ENCODE measurements at places on chromosomes 7 and 10.

DNA sequence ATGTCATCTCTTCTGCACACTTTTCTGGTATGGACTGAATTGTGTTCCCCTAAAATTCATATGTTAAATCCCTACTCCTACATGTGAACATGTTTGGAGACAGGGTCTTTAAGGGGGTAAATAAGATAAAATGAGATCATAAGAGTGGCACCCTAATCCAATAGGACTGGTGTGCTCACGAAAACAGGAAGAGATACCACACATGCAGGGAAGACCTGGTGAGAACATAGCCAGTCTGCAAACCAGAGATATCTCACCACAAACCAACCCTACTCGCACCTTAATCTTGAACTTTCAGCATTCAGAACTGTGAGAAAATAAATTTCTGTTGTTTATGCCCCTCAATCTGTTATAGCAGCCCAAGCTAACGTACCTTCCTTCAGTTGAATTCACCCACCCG is 51.8 kb downstream of the VWDE start:
- DNase-seq, result no peak

- no peak for DNase-seq
Observed at GRCh38 chr7:92723205-92723604, 113.2 kb downstream of the CDK6 start.

DNA sequence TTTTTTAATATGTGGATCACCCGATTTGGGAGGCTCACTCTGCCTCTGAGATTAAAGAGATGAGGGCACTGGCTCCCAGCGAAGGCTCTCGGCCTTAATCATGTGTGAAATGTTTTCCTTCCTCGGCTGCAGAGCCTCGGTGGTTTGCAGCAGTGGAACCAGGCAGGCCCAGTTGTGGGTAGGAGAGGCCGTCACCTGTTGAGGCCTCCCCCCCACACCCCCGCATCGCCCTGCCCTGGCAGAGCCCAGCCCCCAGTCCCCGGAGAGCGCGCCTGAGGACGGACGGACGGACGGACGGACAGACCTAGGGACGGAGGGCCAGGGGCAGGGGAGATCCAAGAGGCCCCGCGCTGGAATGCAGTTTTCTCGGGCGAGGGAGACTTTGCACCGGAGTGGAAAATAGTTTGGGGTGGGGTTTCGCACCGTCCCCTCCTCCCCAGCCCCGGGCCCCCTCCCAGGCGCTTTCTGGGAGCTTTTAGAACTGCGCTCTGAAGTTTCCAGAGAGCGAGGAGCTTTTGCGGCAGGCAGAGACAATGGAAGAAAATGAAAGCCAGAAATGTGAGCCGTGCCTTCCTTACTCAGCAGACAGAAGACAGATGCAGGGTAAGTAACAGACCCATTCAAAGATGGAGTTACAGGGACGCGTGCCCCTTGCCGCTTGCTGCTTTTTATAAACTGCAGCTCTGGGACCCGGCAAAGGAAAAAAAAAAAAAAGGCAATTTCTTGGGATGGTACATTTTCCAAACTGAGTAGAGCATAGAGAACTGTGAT is at the start of gene KIAA1217:
TSS of gene KIAA1217 (plus strand) at position 478 of the 771 bp plus-strand sequence. CDS start at position 534, 56 bp downstream.
- DNase-seq, result no peak

DNA sequence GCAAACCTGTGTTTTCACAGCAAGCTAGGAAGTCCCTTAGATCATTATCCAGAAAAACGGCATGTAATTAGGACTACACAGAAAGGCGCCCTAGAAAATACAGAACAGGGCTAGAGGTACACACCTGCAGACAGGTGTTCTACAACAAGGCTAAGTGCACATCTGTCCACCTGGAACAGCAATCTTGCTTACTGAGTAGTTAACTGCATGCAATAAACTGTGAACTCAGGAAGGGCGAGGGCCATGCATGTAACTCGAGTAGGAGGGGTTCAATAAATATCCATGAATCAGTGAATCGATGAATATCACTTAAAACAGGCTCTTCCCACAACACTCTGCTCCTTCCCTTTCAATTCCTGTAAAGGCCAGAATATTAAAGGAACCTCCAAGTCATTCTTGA is 22.0 kb downstream of the FAM171A1 start:
- no peak for DNase-seq

- peak; percentile 66 for DNase-seq
Observed at GRCh38 chr10:119079599-119080520, 757 bp downstream of the EIF3A start.

- DNase-seq, result no peak
Observed at GRCh38 chr7:102895602-102896001, 17.2 kb upstream of the LRRC17 start.

DNA sequence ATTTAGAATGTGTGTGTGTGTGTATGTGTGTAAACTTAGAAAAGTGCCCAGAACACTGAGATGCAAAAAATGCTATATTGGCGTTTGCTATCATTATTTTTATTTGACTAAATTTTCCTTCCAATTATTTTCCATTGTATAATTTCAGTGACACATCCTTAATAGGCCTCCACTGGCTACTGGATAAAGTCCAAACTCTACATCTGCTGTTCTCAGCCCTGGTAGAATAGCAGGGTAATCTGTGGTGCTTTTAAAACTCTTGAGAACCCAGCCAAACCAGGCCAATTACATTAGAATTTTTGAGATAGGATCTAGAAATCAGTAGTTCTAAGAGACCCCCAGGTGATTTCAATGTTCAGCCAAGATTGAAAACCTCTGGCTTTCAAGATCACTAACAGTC is 66.4 kb downstream of the ZNF503 start:
- DNase-seq, result no peak

DNA sequence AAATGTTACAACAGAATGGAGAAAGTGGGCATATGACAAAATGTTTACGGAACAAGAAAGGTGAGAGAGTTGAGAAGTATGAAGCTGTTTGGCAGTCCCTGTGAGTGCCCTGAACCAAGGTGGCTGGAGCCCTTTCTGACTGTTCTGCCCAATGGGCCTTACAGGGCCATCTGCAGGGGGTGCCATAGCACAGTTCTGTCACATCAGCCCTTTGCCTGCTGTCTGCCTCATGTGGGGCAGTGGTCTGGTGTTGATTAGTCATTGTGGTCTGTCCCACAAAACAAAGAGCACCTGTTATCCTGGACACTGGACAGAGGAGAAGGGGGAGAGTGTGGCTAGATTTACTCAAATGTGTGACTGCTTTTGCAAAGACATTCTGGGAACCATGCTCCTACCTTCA is 51.5 kb upstream of the OSBPL3 start:
- DNase-seq, result no peak

- peak; percentile 98 for DNase-seq
Observed at GRCh38 chr7:129433847-129434674, at the start of gene STRIP2. Gene STRIP2 (plus strand): TSS chr7:129434432. CDS start chr7:129434473, 41 bp downstream.

GRCh38 chr10:69272624-69273023 is 5.7 kb upstream of the HK1 start:
- no peak for DNase-seq

DNA sequence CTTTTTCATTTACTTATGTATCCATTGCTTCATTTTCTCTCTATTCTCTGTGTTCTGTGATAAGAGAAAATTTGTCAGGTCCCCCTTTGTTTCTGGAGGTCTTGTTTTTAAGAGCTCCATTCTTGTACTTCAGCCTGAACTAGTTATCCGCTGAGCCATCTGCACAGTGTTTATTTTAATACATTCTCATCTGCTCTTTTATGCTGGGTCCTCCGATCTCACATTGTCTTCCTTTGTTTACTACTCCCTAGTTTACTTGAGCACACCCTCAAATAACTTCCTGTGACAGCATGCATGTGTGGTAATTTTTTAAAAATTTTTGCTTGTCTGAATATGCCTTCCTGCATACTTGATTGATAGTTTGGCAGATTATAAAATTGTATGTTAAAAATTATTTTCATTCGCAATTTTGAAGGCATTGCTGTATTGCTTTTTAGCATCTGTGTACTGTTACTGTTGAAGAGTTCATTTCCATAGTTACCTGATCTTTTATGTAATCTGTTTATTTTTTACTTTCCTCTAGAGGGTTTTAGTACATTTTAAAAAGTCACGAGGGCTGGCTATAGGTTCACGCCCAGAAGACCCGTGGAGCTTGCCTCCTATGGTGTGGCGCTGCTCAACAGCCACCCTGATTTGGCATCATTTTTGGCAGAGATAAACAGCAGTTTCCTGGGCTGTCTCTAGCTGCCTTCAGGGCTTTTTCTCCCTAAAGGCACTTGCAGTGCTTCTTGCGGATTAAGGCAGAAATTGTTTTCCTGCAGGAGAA is 31.9 kb downstream of the RSBN1L start:
- DNase-seq, result peak; percentile 64

- DNase-seq, result no peak
Observed at GRCh38 chr10:130989670-130990232, 321.8 kb downstream of the TCERG1L start.

DNA sequence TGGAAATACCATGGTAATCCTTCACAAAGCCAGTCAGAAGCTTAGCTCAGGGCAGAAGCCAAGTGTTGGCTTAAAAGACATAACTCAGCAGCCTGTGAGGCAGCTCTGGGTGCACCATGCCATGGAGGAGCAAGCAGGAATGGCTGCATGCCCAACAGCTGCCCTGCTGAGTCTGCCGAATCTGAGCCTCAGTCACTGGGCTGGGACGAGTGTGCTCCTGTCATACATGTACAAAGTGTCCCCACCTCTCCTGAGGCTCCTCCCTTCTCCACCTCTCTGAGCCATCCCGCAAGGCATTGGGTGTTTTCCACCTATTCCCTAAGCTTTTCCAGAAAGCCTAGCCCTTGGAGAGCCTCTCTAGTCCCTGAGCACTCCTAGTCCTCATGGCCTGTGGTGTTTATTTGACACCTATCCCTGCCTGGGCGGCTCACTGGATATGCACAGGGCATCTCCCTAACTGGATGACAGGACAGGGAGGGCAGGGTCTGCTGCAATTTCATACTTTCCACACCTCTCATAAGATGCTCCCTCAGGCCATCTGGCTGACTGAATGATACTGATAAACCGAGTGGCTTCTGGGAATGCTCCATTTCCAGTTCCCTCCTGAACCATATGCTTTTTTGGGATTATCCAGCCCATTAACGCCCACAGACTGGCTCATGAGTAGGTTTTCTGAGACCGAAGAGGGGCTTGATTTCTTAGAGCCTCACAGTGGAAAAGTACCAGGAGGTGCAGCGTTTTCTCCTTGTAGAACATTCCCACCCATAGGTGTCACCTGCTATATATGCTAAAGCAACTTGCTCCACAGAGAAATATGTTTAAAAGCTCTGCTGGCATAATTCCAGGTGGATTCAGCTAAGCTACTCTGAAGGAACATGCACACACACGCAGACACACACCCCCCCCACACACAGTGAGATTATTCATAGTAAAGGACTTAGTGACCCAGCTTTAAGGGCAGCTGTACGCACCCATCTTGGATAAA is 199.3 kb downstream of the SNX10 start:
- DNase-seq, result no peak

DNA sequence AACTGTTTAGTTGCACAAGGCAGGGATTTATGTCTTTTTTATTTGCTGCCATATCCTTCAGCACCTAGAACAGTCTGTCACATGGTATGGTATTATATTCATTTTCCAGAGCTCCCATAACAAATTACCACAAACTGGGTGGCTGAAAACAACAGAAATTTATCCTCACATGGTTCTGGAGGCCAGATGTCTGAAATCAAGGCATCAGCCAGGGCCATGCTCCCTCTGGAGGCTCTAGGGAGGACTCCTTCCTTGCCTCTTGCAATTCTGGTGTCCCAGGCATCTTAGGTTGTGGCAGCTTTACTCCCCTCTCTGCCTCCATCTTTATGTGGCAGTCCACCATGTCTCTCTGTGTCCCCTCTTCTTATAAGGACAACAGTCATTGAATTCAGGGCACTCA is 43.1 kb downstream of the MET start:
- DNase-seq, result no peak

DNA sequence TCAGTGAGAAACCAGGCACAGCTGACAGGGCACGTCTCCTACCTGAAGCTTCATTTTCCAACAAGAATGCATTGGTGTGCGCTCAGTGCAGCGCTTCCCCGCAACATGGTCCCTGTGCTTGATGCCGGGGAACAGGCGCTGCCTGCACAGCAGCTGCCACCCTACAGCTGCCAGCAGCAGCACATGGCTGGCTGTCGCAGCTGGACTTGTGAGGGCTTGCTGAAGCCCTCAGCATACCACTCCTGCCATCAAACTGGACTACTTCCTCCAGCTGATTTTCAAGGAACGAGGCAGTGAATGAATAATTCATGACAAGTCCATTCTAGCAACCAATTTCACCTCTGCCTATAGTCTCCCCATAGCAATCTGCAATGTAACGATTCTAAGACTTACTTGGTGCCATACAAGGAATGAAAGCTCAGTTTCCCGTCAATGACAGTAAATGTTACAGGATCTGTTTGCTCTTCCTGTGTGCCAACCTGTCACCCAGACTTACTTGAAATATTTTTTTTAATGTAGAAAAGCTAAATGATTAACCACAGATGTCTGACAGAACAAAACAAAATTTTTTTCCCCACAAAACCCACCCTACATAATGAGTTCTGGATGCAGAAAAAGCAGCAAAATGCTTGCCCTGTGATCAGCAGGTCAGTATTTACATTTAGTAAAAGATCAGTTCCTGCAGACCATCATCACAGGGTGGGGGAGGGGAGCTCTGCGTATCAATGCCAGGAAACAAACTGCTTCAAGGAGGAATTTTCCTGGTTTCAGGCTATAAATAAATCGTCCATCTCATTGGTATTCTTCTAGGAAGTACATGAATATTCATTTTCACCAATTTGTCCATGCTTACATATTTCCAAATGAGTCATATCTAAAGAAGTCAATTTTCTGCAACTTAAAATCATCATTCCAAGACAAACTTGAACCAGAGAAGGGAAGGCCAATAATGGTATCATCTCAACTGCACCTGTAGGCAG is 140.6 kb downstream of the ALOX5 start:
- peak; percentile 69 for DNase-seq

GRCh38 chr7:155882596-155882995 is 70.3 kb upstream of the SHH start:
- DNase-seq, result no peak

DNA sequence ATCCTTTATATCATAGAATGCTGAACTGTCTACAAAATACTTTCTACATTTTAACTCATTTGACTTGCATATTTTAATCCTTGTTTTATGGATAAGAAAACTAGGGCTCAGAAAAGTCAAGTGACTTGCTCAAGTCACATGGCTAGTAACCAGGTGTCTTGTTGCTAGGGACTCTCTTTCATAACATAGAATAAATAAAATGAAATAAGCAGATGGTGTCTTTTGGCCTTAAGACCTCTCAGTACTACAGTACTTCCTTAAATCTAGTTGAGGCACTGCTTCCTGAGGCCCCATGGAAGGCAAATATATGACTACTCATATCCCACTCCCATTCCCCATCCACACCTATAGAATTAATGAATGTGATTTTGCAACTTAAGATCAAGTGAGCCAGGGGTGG is 87.9 kb downstream of the CDK6 start:
- DNase-seq, result no peak

GRCh38 chr10:7412237-7412927 is 1.5 kb upstream of the SFMBT2 start:
- DNase-seq, result peak; percentile 35

- no peak for DNase-seq
Observed at GRCh38 chr10:6497620-6498019, 82.5 kb downstream of the PRKCQ start.
